ENCODE measurements at places on chromosomes 2 and 18.
A peak's percentile ranks its signal among the peaks of the same experiment; 100 is the strongest.

GRCh38 chr2:145017149-145017548, 497.2 kb upstream of the ZEB2 start:
- no peak for DNase-seq

DNA sequence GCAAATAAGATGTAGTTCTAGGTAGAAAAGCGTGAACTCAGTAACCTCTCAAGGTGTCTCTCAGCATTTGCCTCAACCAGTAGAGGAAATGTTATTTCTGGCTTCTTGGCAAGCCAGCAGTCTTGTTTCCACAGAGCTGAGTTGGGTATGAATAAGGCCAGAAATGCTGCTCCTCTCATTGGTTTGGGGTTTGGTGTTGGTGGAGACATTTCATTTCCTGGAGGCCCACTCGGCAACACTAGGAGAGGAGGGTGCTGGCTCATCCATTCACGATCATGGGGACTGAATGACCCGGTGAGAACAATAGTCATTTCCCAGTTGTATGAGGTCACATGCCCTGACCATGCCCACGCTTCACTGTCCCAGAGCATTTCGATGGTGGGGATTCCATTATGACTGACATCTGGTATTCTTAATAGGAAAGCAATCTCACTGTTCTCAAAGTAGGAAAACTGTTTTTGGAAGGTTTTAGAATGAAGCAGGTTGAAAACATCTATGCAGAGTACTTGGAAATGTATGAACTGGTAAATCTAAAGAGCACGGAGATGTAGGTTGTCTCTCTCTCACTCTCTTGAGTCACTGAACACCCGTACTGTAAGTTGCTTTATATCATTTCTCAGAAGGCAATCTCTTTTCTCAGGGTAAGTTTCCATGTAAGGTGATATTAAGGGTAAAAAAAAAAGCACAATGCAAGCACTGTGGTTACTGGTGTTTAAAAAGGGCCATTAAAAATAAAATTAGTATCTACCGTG, 37.1 kb upstream of the CTLA4 start:
- peak; percentile 88 for DNase-seq

GRCh38 chr2:49029406-49029805, 124.9 kb downstream of the FSHR start:
- no peak for DNase-seq

DNA sequence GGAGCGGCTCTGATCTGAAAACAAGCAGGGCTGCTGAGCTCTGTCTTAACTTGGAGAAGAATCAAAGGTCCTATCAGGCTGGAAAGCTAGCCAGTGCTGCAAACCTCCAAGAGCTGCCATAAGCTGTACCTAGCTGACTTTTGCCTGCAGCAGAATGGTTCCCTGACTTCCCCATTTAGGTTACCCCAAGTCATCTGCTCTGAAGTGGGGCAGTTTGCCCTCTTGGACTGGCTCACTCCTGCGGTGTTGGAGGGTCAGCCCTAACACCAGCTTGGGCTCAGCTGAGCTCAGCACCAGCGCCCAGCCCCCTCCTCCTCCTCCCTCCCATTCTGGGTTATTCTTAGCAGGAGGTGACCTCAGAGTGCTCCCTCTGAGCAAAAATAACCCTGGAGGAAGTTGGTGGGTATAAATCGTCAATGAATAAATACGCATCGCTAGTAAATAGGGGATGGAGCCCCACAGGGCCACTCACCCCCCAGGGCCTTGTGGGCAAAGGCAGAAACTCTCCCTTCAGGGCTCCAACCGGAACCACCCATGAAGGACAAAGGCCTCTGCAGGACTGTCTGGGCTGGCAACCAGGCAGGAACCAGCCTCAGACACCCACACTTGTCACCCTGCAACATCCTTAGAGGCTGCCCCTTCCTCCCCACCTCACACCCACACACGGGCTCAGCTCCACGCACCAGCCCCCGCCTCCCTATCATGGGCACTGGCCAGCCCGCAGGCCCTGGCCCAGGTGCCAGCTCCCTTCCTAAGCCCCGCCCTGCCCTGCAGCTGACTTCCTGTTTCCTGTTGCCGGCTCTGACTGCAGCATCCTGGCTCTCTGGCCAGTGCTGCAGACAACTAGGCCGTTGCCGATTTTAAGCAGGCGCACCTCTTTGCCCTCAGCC, 46.9 kb downstream of the DNMT3A start:
- peak; percentile 87 for DNase-seq

- DNase-seq = no peak
Observed at GRCh38 chr2:224259831-224260230, 142.1 kb downstream of the FAM124B start.

GRCh38 chr2:16241166-16242160, 301.1 kb downstream of the MYCN start:
- no peak for DNase-seq

DNA sequence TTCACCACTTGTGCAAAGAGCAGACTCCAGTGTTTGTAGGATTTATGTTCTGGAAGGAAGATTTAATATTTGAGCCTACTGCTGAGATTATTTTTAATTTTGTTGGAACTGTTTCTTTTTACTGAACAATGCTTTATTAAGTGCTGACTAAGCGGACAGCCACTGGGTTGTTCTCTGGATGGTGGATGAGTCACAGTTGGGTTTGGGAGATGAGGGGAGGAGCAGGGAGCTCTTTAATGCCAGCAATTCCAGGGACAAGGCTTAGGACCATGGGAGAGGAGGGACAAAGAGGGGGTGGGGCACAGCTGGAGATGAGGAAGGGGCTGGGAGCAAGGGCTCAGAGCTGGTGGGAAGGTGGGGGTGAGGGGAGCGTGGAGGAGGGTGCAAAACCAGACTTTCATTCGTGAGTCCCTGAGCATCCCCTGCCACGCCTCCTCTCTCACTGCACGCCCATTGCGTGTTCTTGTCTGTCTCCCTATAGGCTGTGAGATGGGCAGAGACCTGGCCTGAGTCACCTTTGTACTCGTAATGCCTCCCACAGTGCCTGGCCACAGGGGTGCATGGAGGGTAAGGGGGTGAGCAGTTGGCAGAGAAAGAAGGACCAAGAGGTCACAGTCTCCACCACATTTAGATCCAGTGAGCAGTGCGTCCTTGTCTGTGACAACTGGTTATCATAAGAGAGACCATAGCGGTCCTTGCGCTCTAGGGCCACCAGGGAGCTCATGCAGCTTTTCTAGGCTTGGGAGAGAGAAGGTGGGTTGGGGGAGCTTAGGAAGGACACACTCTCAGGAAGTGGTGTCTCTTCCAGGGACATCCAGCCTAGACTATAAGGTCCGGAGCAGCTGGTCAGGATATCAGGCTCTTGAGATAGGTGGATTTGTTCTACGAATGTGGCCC, 18.4 kb downstream of the SLC4A3 start:
- DNase-seq = no peak

DNA sequence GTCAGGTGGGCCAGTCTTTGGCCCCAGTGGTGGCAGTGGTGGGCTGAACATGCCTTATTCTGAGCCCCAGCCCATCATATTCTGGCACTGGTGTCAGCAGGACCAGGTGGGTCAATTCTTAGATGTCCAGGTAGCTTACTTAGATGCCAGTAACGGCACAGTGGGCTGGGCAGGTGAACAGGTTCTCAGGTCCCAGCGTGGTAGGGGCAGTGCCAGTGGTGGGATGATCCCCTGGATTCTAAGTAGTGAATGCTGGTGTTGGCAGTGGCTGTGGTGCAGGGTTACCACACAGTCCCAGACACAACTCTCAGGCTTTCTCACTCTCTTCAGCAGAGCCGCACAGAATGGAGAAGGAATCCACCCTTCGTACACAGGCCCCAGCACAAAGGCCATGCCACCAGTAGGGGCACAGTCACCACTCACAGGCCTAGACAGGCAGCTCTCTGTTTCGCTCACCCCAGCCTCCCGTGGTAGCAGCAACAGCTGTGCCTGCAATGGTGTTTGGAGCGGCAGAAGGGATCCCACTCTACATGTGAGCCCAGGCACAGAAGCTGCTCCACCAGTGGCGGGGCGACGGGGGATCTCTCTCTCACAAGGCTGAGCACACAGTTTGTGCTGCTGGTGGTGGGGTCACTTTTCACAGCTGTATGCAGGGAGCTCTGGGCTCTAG, 97.3 kb downstream of the ANKRD12 start:
- no peak for DNase-seq

DNA sequence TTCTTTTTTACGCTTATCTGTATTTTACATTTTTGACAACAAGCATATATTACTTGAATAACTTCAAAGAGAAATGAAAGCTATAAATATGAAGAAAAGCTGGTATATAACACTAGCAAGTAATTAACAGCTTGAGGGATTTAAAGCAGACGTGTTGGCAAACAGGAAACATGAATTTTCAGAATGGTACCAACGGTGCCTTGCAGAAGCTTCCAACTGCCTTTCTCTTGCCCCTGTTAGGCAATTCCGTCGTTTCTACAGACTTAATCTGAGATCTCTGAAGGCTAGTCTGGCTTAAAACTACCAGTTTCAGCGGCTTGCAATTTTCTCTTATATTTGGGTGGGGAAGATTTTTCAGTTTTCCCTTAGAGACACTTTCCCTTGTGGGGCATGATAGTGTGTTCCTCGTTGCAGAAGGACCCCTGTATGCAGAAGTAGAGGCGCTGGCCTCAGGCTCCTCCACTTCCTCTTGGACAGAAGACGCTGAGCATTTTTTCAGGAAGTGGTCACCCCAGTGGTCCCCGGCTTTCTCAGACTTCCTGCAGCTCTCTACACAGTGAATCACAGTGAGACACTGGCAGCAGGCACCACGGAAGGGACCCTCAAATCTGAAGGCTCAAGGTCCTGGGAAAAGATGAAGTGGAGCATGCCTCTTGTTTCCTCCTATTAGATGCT, 56.2 kb upstream of the SLC16A14 start:
- no peak for DNase-seq

DNA sequence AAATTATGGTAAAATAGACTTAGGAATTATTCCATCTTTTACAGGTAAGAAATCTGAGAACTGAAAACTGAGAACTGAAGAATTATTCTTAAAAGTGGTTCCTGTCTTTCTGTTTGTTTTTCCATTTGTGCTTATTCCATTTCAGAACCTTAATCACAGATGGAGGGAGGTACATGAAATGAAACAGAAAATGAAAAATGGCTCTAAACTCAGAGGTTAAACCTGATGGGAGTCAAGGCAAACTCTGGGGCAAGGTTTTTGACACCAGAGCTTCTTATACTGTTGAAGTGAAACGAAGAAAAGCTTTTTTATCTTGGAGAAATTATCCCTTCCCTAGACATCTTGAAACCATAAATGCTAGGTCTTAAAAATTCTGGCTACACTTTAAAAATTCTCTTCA, 182.1 kb downstream of the ZNF804A start:
- no peak for DNase-seq

DNA sequence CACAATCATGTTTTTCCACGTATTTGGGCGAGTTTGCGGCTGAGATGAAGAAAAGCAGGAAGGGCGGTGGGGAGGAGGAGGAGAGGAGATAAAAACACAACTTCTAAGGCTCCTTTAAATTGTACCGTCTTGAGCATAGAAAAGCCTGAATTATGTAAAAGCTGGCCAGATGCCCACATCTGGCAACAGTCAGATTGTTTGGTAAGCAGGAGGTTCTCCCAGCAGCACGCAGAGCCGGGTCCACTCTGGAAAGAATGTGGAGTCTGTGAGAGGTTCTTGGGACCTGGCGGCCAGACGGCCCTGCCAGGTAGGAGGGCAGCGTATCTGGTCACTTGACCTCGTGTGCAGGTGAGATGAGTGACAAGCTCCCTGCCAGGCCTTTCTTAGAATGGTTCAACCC, 215.3 kb upstream of the APCDD1 start:
- no peak for DNase-seq

- DNase-seq = no peak
Observed at GRCh38 chr2:184524551-184525382, 73.6 kb upstream of the ZNF804A start.

DNA sequence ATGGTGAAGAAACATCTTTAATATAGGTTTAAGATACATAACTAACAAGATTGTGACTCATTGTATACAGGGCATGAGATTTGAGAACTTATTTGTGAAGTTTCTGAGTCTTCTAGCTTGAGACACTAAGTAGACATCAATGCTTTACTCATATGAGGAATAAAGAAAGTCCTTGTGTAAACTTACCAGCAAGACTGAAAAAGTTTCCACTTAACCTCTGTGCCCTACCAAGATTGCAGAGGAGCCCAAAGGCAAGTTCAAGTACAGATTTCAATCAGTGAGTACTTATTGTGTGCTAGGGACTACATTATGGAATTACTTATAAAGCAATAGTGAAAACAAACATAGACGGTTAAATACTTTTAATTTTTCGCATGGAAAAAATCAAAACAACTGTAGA, 1041.2 kb upstream of the CELF4 start:
- DNase-seq = no peak

DNA sequence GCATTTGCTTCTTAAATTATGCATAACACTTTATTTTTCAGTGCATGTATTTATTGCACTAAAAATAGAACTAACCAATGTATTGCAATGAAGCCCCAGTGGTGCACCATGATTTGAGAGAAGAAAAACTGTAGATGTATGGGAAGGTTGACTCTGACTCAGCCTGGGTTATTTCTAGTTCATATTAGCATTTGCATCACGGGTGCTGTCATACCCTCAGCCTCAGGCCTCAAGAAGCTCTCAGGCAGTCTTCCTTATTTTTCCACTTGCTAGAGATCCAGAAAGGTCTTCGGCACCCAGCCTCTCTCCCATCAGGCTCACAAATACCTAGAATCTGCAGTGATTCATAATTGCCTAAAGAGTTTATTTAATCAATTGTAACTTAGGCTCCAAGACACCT, 148.0 kb downstream of the DNER start:
- DNase-seq = no peak

DNA sequence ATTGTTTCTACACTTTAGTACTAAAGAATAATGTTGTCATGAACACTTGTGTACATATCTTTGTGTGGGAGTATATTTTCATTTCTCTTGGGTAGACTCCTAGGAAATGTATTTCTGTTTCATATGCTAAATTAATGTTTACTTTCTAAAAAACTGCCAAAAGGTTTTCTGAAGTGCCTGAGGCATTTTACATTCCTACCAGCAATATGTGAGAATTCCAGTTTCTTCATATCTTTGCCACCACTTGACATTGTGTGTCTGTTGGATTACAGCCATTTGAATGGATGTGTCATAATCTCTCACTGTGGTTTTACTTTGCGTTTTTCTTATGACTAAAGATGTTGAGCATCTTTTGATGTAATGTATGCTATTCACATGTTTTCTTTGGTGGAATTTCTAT, 428.2 kb upstream of the KCNH7 start:
- no peak for DNase-seq

- DNase-seq = peak; percentile 43
Observed at GRCh38 chr2:121649149-121649595, at the start of gene CLASP1. Gene CLASP1, minus strand, starts transcription at chr2:121649462. Its CDS starts 43,567 bp downstream, at chr2:121605895.
